ENCODE measurements at places on chromosomes 5 and 9. TPM values are rescaled to one million over a fixed set of nuclear protein-coding genes. Genes with fewer than 3 reads are reported as not detected.

ZNF622 gene
- 36.0 TPM for total RNA-seq

SPINK6 gene
- not detected for total RNA-seq

DNA sequence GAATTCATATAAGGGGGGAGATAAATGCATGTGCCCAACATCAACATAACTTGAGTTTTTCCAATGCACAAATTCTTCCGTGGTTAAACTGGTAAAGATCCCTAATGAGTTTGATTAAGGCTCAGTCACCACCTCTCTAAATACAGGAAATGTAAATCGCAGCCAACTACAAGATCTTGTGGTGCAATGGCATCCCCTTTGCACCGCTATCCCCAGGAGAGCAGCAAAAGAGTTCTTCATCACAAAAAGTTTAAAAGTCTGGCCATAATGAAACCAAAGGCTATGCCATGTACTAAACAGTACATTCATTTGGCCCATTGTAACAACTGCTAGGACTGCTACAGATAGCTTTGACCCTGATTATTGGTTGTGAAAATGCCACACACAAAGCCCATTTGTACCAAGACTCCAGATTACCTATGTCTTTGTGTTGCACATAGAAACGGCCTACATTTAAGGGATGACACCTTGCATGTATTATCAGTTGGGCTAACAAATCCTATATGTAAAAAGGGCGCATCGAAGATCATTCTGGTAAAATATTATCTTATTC lies 44.5 kb downstream of the ZNF608 start:
- no peak for DNase-seq
- no peak overlapping the region for H3K4me3 ChIP-seq
- no peaks in the 10 kb centered on the region for H3K36me3 ChIP-seq
- peaks cover 5% of the 10 kb centered on the region for H3K27me3 ChIP-seq

LCN9 gene
- total RNA-seq, result not detected

SRD5A1 gene
- total RNA-seq, result 12.6 TPM
